ENCODE measurements at places on chromosomes 1 and 21. TPM values are rescaled to one million over a fixed set of nuclear protein-coding genes. Genes with fewer than 3 reads are reported as not detected.

Gene OR2L3
- not detected for total RNA-seq

Gene BRINP2
- total RNA-seq = not detected

Gene KLHL21
- total RNA-seq = 35.9 TPM

Gene HFM1
- 0.39 TPM for total RNA-seq

Gene MROH7
- total RNA-seq = not detected

Gene GCSAML
- total RNA-seq = not detected

Gene GRHL3
- total RNA-seq = 16.7 TPM

Gene SPRR4
- total RNA-seq = not detected

Gene C1orf56
- 2.7 TPM for total RNA-seq

Gene NKAIN1
- total RNA-seq = 1.7 TPM

Gene CNTN2
- not detected for total RNA-seq

Gene ARHGEF10L
- total RNA-seq = 5.9 TPM

Gene DYRK1A
- 36.1 TPM for total RNA-seq

Gene SERINC2
- total RNA-seq = 14.0 TPM

Gene DDAH1
- 85.4 TPM for total RNA-seq

Gene HES2
- 11.1 TPM for total RNA-seq

Gene AMPD1
- total RNA-seq = not detected

Gene SPRR2B
- not detected for total RNA-seq

Gene MTF2
- 24.8 TPM for total RNA-seq

Gene KRTAP19-3
- not detected for total RNA-seq

Gene FBLIM1
- total RNA-seq = 4.3 TPM

Gene PRAMEF33
- not detected for total RNA-seq

Gene TSEN15
- 31.4 TPM for total RNA-seq

Gene RXFP4
- total RNA-seq = 8.0 TPM

Gene PLA2G4A
- not detected for total RNA-seq

Gene PRRX1
- total RNA-seq = 0.69 TPM

Gene PEA15
- 94.3 TPM for total RNA-seq

Gene C1orf116
- 0.08 TPM for total RNA-seq

Gene PDC
- not detected for total RNA-seq

Gene LY9
- 0.10 TPM for total RNA-seq

Gene NMNAT2
- total RNA-seq = 0.39 TPM

Gene OR2T29
- not detected for total RNA-seq

Gene PAPPA2
- total RNA-seq = 0.03 TPM

Gene CPT2
- 18.9 TPM for total RNA-seq

Gene FNDC10
- total RNA-seq = 16.2 TPM

Gene PDE9A
- total RNA-seq = 0.72 TPM
